PC-9 (cell line): ENCODE measurements at places on chromosomes 12 and 14. TPM values are rescaled to one million over a fixed set of nuclear protein-coding genes. Genes with fewer than 3 reads are reported as not detected.

Gene ESPL1
- total RNA-seq, result 37.4 and 42.0 TPM in 2 replicates

Gene LMNTD1
- total RNA-seq, result not detected in 2 replicates

Gene LYSET
- total RNA-seq, result 9.5 and 14.3 TPM in 2 replicates

Gene PLD4
- 0.05 TPM in 1 of 2 replicates, not detected in the other for total RNA-seq

Gene TGM1
- 7.2 and 7.5 TPM in 2 replicates for total RNA-seq

Gene GPR84
- not detected in 2 replicates for total RNA-seq

Gene CLEC4C
- total RNA-seq, result not detected in 2 replicates

Gene ADAM20
- total RNA-seq, result 0.94 and 1.9 TPM in 2 replicates

Gene CFAP73
- total RNA-seq, result 1.3 and 1.9 TPM in 2 replicates

Gene UTP20
- 11.4 and 14.1 TPM in 2 replicates for total RNA-seq

Gene CLEC14A
- total RNA-seq, result 0.23 and 0.31 TPM in 2 replicates

Gene ABCD2
- not detected in 2 replicates for total RNA-seq

Gene MEG3
- total RNA-seq, result not detected in 2 replicates

Gene NKX2-1
- not detected in 2 replicates for total RNA-seq

Gene RNASE1
- 32.2 and 47.4 TPM in 2 replicates for total RNA-seq

Gene FGD6
- 18.1 and 22.0 TPM in 2 replicates for total RNA-seq

Gene KIF21A
- 12.1 and 13.6 TPM in 2 replicates for total RNA-seq

Gene PTHLH
- total RNA-seq, result 1.6 and 1.9 TPM in 2 replicates

Gene SPIC
- not detected in 2 replicates for total RNA-seq

Gene CPM
- 4.2 and 4.6 TPM in 2 replicates for total RNA-seq

Gene LALBA
- total RNA-seq, result not detected in 2 replicates

Gene DAO
- total RNA-seq, result not detected in 2 replicates

Gene PTPRB
- 1.3 and 1.9 TPM in 2 replicates for total RNA-seq

Gene STON2
- total RNA-seq, result 6.2 and 9.1 TPM in 2 replicates

Gene MUCL1
- total RNA-seq, result not detected in 2 replicates

Gene SLC6A15
- total RNA-seq, result not detected in 2 replicates

Gene FOXG1
- total RNA-seq, result not detected in 2 replicates

Gene DCAF4
- 17.6 and 20.0 TPM in 2 replicates for total RNA-seq

Gene NID2
- 0.11 TPM in 1 of 2 replicates, not detected in the other for total RNA-seq

Gene DGKA
- total RNA-seq, result 86.6 and 91.0 TPM in 2 replicates

Gene KRT6A
- total RNA-seq, result 55.9 and 87.5 TPM in 2 replicates

Gene GPR65
- total RNA-seq, result not detected in 2 replicates

Gene ETFBKMT
- 2.2 and 2.4 TPM in 2 replicates for total RNA-seq

Gene CDKN1B
- 54.9 and 67.5 TPM in 2 replicates for total RNA-seq

Gene RERGL
- not detected in 2 replicates for total RNA-seq

Gene ASB2
- total RNA-seq, result not detected in 2 replicates

Gene SDR9C7
- total RNA-seq, result not detected in 2 replicates

Gene TMPRSS12
- not detected in 2 replicates for total RNA-seq

Gene MYO1H
- total RNA-seq, result not detected in 2 replicates

Gene RFLNA
- not detected in 2 replicates for total RNA-seq

Gene KCNC2
- not detected in 2 replicates for total RNA-seq

Gene PLBD1
- 13.8 and 17.8 TPM in 2 replicates for total RNA-seq

Gene ERP27
- 14.9 and 33.4 TPM in 2 replicates for total RNA-seq

Gene VWF
- total RNA-seq, result 0.48 and 0.88 TPM in 2 replicates
